MCF 10A (cell line): ENCODE measurements at places on chromosomes 7 and 10.

GRCh38 chr7:81014266-81014665 is 95.4 kb upstream of the SEMA3C start:
- H3K27ac ChIP-seq: peak overlapping the region; percentile 94
- H3K36me3 ChIP-seq: no peaks in the 10 kb centered on the region
- no peaks in the 10 kb centered on the region for H3K27me3 ChIP-seq
- DNase-seq: peak; percentile 49
- H3K4me3 ChIP-seq: no peak overlapping the region
- H3K4me1 ChIP-seq: peaks cover 7% of the 10 kb centered on the region

- H3K4me3 ChIP-seq: no peak overlapping the region
- DNase-seq: peak; percentile 80
- no peaks in the 10 kb centered on the region for H3K27me3 ChIP-seq
- H3K27ac ChIP-seq: no peak overlapping the region
- peaks cover 19% of the 10 kb centered on the region for H3K36me3 ChIP-seq
- H3K4me1 ChIP-seq: peaks cover 43% of the 10 kb centered on the region
Measured at GRCh38 chr7:30800785-30801252, 29.6 kb downstream of the MINDY4 start.

GRCh38 chr10:30866896-30867295 is 164.8 kb downstream of the ZNF438 start:
- H3K4me1 ChIP-seq: no peaks in the 10 kb centered on the region
- H3K4me3 ChIP-seq: no peak overlapping the region

DNA sequence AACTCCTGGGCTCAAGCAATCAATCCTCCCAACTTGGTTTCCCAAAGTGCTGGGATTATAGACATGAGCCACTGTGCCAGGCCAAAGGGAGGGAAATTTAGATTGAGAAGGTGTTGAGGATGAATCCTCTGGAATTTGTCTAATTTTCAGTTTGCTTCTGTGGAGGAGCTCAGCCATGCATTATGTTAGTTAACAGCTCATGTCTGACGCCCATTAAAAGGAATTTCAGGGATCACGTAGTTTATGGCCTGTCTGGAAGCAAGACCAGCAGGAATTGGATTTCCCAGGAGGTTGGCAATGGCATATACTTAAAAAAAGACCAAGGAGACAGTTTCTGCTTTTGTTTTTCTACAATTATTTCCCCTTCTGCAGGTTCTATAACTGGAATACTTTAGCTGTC is 165.7 kb downstream of the OTUD1 start:
- H3K36me3 ChIP-seq: no peaks in the 10 kb centered on the region
- H3K4me1 ChIP-seq: no peaks in the 10 kb centered on the region
- no peaks in the 10 kb centered on the region for H3K27me3 ChIP-seq
- no peak overlapping the region for H3K27ac ChIP-seq

DNA sequence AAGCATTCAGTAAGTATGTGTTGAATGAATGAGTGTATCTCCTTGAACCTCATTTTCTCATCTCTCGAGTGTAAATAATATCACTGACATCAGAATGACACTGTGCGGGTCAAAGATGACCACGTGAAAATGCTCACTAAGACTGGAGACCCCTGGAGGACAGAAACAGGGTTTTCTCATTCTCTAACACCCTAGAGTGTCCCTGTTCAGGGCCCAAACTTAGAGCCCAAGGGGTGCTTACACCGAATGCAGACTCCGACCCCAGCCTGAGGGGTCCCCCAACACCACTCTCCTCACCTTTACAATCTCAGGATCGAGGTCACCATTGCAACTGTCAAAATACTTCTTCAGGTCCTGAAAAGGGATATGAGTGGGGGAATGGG is 1.4 kb downstream of the CDK5 start:
- peaks cover 26% of the 10 kb centered on the region for H3K4me1 ChIP-seq
- peaks cover 3% of the 10 kb centered on the region for H3K36me3 ChIP-seq
- peak overlapping the region; percentile 97 for H3K4me3 ChIP-seq
- H3K27ac ChIP-seq: no peak overlapping the region
- no peaks in the 10 kb centered on the region for H3K27me3 ChIP-seq

DNA sequence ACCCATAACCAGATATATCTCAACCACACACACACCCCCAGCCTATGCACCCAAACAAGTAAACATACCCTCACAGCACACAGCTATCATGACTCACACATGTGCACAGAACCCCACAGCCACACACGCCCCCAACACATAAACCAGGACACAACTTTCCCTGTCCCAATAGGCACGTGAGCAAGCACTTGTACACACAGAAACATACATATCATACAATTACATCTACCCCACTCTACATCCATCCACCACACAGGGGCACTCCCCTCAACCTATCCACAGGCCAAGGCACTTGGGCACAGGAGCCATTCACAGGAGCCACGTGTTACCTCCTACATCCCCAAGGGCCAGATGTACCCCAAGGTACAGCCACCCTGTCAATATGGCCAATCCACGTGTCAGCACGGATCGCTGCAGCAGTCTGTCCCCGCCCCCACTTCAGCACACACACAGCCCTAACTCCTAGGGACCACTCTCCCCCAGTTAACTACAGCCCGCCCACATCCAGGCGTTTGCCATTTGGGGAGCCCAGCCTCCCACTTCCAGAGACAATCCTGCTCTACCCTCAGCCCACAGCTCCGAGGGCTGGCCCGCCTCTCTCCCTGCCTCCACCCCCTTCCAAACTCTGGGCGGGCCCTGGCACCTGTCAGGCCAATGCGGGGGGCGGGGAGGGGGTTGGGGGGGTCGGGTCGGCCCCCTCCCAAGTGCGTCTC is 163.5 kb downstream of the SH3PXD2A start:
- no peak overlapping the region for H3K27ac ChIP-seq
- H3K4me1 ChIP-seq: peaks cover 14% of the 10 kb centered on the region
- DNase-seq: no peak
- H3K27me3 ChIP-seq: no peaks in the 10 kb centered on the region
- no peak overlapping the region for H3K4me3 ChIP-seq

DNA sequence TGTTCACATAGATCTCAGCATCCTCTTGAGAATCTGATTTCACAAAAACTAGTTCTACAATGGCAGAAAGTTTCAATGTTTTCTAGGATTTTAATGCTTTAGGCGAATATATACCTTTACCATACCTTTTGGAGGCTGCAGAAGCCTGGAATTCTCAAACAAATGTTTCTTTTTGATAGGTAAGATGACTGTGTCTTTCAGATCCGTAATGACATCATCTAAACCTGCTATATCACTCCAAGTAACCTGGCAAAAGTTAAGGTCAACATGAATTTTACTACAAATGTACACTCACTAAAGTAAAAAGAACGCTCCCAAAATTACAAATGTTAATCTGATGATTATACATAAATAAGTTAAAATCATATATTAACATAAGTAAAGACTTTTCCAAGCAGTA is 27.8 kb downstream of the ATAD1 start:
- H3K27ac ChIP-seq: no peak overlapping the region
- no peak for DNase-seq
- H3K4me3 ChIP-seq: no peak overlapping the region
- H3K4me1 ChIP-seq: no peaks in the 10 kb centered on the region

GRCh38 chr10:66927251-66927935 is 1.6 kb downstream of the LRRTM3 start:
- H3K36me3 ChIP-seq: no peaks in the 10 kb centered on the region
- no peak overlapping the region for H3K27ac ChIP-seq
- H3K4me3 ChIP-seq: no peak overlapping the region
- no peak for DNase-seq
- peaks cover 25% of the 10 kb centered on the region for H3K27me3 ChIP-seq

DNA sequence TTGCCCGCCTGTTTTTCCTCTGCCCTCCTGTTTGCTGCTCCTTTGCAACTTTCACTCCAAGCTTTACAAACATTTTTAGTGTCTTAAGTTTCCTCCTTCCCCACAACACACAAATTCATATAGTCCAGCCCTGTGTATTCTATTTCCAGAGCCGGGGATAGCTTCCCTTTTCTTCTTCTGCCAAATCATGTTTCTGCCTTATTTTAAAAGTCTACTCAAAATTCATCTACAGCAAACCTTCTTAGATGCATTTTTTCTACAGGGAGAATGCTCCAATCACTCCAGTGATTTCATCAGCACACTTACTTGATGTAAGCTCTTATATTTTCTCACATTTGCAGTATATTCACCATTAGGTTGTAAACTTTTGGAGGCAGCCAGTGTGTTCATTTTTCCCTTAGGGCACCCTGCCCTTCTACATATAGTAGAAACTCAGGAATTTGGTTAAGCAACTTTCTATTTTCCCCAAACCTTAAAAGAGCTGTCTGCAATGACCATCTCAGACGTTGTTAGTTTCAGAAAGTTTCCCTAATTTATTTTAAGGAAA is 12.4 kb upstream of the ACTA2 start:
- H3K4me1 ChIP-seq: peaks cover 11% of the 10 kb centered on the region
- DNase-seq: no peak
- no peaks in the 10 kb centered on the region for H3K36me3 ChIP-seq

GRCh38 chr7:12233175-12233574 is 22.1 kb downstream of the TMEM106B start:
- peaks cover 47% of the 10 kb centered on the region for H3K36me3 ChIP-seq
- no peaks in the 10 kb centered on the region for H3K4me1 ChIP-seq
- no peaks in the 10 kb centered on the region for H3K27me3 ChIP-seq
- DNase-seq: no peak

GRCh38 chr10:95388539-95388938 is 97.7 kb upstream of the PDLIM1 start:
- no peak overlapping the region for H3K27ac ChIP-seq
- H3K4me1 ChIP-seq: peaks cover 1% of the 10 kb centered on the region
- no peak for DNase-seq
- no peak overlapping the region for H3K4me3 ChIP-seq
- H3K36me3 ChIP-seq: no peaks in the 10 kb centered on the region

DNA sequence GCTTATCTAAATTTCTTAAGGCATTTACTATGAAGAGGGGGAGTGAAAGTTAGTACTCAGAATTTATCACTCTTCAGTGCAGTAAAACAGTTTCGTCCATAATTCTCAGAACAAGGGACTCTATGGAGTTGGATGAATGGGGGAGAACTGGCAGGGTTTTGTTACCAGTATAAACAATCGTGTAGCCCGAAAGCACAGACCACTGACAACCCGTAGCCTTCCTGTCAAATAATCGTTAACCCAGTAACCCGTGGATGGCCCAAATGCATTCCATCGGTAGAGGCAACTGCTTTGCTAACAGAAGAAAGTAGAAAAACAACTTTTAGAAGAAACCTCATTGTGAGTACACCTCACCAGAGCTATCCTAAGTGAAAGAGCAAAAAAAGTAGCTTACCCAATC is 583.9 kb downstream of the NXPH1 start:
- no peak for DNase-seq
- H3K4me3 ChIP-seq: no peak overlapping the region
- H3K36me3 ChIP-seq: no peaks in the 10 kb centered on the region
- no peaks in the 10 kb centered on the region for H3K4me1 ChIP-seq
- peaks cover 61% of the 10 kb centered on the region for H3K27me3 ChIP-seq

DNA sequence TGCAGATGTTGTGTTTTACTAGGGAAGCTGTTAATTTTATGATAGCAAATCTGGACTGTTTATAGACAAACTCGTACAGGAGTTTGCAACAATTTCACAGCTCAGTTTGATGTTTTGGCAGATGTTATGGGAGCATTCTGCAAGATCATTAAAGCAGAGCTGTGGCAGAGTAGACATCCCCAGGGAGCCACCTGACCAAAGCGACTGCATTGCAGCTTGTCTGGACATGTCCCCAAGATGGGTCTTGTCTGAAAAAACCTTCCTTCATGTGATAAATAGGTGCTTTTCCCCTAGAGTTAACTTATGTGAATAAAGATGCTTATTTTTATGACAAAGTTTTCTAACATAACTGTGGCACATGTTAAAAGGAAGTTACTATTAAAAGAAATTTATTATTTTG is 91.2 kb upstream of the GPR141 start:
- H3K36me3 ChIP-seq: no peaks in the 10 kb centered on the region
- no peak for DNase-seq
- no peak overlapping the region for H3K27ac ChIP-seq
- H3K27me3 ChIP-seq: no peaks in the 10 kb centered on the region
- H3K4me1 ChIP-seq: no peaks in the 10 kb centered on the region

GRCh38 chr10:58513188-58514110 is 777 bp downstream of the BICC1 start:
- no peaks in the 10 kb centered on the region for H3K27me3 ChIP-seq
- H3K4me3 ChIP-seq: peak overlapping the region; percentile 74
- DNase-seq: peak; percentile 73
- no peaks in the 10 kb centered on the region for H3K36me3 ChIP-seq

DNA sequence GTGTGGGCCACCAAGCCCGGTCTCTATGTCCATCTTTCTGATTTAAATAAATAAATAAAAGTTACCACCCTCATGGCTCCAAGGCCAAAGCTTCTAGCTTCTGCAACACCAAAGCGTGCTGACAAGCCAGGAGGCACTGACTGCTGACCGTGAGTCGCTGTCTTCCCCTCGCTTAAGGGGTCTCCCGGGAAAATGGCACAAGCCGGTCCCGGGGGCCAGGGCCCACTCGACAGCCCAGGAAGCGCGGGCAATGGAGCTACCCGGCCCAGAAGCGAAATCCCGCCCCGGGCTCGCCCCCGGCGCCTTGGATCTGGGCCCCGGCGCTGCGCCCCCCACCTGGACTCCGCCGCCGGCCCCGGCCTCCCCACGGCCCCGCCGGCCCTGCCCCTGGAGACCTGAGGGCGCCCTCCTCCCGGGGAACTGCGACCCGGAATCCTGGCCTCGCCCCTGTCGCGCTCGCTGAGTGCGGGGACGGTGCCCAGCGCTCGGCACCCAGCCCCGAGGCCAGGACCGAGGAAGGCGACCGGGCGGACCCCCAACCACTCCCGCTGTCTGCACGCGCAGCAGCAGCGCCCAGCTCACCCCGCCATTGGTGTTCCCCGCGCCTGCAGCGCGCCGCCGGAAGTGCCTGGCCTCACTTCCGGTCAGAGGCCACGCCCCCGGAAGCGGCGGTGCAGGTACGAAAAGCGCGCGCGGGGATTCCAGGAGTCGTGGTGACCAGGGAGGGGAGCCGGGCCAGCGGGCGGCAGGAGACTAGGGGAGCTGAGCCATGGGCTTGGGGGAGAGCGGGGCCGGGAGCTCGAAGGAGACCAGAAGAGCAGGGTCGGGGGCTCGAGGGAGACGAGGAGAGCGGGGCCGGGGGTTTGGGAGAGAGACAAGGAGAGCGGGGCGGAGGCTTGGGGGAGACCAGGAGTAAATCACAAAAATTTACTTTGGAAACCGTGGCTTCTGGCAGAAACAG is at the start of the genes MRM2 and NUDT1:
TSS of gene MRM2 (minus strand) at position 626 of the 961 bp plus-strand sequence. CDS start at position 590, 36 bp downstream.
TSS of gene NUDT1 (plus strand) at position 647 of the 961 bp plus-strand sequence. CDS start 2,349 bp downstream, outside the sequence.
- no peaks in the 10 kb centered on the region for H3K27me3 ChIP-seq
- peaks cover 27% of the 10 kb centered on the region for H3K36me3 ChIP-seq

DNA sequence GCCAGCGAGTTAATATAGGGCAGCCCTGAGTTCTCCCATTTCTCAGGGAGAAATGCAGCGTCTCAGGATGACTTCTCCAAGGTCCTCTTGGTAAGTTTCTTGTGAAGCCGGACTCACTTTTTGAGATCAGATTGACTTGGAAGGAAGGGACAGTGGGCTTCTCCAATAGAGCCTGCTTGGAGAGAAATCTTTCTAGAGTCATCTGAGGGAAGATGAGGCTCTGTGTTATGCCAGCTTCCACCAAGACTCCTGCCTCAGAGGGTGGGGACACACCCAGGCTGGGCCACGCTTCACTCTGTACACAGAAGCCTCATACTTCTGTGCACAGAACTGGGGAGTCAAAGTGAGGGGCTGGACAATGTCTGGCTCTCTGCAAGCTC is 5.6 kb downstream of the C10orf105 start:
- H3K4me1 ChIP-seq: peaks cover 23% of the 10 kb centered on the region
- H3K36me3 ChIP-seq: no peaks in the 10 kb centered on the region
- peak overlapping the region; percentile 93 for H3K27ac ChIP-seq
- DNase-seq: no peak
- peak overlapping the region; percentile 41 for H3K4me3 ChIP-seq
- no peaks in the 10 kb centered on the region for H3K27me3 ChIP-seq
